Left renal pelvis (tissue), 4 donors: ENCODE measurements at places on chromosomes 3 and 15. TPM values are rescaled to one million over a fixed set of nuclear protein-coding genes. Genes with fewer than 3 reads are reported as not detected.

- DNase-seq, result no peak
These were observed 4.8 kb downstream of the XIRP1 start for GRCh38 chr3:39187372-39188155.

DNA sequence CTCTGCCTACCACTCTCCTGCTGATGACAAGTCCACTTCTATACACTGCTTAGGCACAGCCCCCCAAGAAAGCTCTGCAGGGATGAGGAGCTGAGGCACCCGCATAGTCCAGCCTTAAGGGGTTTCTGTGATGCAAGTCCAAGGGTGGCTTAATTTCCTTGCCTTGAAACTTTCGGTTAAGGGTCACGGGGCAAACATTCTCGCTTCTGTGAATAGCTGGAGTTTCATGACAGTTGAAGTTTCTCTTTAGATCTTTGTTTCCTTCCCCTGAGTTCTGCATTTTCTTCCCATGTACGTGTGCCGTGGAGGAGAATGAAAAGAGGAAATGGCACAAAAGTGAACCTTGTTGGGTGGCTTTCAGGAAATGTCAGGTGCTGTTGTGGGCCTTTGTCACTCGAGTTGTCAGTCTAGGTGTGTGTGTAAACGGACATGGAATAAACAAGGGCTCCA lies 7.0 kb downstream of the GPR160 start:
- DNase-seq, result no peak

DNA sequence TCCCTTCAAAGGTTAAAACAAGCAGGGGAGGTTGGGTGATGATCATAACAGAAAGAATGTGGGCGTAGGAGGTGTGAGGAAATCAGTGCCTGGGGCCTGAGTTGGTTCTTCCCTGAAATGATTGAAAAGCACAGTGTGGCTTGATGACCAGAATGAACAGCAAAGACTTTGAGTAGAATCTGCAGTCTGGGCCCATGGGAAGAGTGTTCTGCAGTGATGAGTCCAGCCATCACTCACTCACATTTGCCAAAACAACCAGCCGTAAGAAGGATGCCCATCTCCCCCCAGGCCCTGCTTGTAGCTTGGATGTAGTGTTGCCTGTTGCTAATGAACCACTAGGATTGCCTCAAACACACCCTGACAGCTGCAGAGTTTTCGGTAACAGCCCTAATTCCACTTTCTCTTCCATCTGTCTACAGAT lies 67.9 kb downstream of the VGLL3 start:
- no peak for DNase-seq

DNA sequence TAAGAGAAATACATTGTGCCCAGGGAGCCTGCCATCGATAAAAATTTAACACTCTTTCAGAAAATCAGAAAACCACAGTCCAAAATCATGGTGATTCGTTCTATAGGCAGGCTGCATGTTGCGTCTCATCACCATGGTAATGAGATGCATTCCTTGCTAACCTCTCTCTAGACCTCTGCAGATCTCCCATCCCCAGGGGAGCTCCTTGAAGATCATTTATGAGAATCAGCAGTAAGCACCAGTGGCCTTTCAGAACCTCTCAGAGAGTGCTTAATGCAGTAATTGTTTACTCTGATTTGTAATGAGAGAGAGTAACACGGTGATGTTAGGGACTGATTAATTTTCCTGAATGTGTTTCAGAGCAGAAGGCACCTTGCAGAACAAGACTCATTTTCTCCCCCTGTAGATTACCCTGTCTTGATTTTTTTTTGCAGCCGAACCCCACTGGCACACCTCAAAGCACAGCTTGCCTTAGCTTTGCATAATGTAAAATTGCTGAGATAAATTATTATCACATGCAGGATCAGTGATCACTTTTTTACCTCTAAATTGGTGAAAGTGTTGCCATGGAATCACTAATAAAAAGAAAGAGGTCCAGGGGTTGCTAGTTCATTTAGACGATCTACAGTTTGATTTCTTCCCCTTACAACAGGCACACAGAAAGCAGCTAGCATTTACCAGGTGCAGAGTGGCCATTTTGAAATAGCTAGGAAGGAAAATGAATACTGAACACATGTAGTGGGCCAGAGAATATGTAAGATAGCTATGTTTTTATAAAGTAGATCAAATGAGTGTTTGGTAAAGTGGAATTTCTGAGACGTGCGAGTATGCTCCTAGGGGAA lies 98.9 kb upstream of the CHL1 start:
- no peak for DNase-seq

DNA sequence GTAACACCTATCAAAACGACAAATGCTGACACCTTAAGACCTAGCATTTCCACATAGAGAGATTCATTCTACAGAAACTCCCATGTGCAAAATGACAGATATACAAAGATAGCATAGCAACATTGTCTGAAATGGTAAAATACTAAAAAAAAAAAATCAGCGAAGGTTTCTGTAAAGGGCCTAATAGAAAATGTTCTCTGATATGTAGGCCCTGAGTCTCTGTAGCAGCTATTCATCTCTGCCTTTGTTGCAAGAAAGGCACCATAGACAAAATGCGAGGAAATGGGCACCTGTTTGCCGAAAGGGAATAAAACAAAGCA lies 631 bp upstream of the MFGE8 start:
- no peak for DNase-seq

Gene KIF9
- polyA plus RNA-seq, result 7.6 TPM

DNA sequence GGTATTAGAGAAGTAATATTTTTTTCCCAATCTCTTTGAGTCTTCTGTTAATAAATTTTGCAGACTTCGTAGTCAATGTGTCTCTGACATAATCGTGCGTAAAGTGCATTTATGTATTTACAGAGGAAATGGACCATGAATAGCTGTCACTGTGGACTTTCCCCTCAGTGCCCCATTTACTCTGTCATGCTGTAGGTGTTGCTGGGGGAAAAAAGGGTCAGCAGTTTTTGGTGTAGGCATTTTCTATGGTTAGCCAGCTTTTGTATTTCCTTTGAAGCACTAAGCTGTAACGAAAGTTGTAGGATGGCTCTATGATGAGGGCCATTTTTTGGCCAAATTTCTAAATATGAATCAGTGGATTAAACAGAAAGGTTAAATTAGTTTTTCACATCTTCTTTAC lies 598.4 kb downstream of the FGF12 start:
- DNase-seq, result no peak

- DNase-seq, result no peak
These were observed 960 bp downstream of the MFN1 start for GRCh38 chr3:179348325-179349013.

Gene EXOSC7
- polyA plus RNA-seq, result 50.5 TPM

- no peak for DNase-seq
These were observed 189.2 kb downstream of the MEX3B start for GRCh38 chr15:81856634-81857026.

GRCh38 chr3:60742606-60743145 lies 508.6 kb downstream of the FHIT start:
- DNase-seq, result no peak

Gene COL8A1
- polyA plus RNA-seq, result 8.6 TPM

- DNase-seq, result no peak
These were observed 12.5 kb downstream of the PLOD2 start for GRCh38 chr3:146148468-146148931.

Gene SATB1
- 44.0 TPM for polyA plus RNA-seq

Gene SERPINI2
- 10.5 TPM for polyA plus RNA-seq

DNA sequence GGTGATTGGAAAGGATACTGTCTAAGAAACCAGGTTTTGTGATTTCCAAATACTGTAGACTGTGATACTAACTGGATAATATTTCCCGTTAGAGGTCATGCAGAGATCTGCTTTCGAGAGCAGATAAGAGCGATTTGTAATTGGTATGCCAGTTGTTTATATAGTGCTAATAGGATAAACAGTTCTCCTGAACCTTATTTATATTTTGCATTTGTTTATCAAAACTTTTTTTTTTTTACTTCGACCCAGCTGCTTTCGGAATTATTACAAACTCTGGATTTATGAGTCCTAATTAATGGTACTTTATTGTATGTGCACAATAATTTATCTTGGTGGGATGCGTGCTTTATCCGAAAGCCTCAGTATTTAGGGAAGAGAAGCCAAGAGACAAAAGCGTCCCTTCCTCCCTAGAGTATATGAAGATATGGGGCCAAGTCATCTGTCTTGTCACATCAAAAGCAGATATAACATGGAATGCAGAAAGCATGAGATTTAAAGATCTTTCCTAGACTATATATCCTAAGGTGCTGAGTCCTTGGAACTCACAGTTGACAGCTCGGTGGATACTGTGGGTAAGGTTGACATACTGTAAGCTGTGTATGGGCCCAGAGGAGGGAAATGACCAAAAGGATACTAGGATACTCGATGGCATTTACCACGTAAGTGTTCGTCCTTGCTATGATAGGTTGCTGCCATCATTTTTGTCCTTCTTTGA lies 62.2 kb downstream of the SMAD6 start:
- no peak for DNase-seq

DNA sequence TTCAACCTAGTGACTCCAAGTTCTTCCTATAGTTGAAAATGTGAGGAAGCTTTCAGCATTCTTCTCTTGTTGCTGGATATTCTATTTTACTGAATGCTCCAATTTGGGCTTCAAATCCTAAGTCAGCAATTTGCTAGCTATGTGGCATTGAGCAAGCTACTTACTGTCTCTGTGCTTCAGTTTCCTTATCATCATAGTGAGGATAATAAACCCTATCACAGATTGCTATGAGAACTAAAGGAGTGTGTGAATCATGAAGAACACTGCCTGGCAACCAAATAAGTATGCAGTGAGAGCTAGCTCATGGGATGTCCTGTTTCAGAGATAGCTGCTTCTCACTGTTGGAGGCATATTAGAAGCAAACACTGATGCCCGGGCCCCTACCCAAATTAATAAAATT lies 163.8 kb upstream of the CDIN1 start:
- no peak for DNase-seq

GRCh38 chr3:112034436-112034835 lies at the start of gene TMPRSS7:
TMPRSS7 (plus strand) TSS chr3:112034736; CDS start chr3:112034846, 110 bp downstream.
- DNase-seq, result no peak

DNA sequence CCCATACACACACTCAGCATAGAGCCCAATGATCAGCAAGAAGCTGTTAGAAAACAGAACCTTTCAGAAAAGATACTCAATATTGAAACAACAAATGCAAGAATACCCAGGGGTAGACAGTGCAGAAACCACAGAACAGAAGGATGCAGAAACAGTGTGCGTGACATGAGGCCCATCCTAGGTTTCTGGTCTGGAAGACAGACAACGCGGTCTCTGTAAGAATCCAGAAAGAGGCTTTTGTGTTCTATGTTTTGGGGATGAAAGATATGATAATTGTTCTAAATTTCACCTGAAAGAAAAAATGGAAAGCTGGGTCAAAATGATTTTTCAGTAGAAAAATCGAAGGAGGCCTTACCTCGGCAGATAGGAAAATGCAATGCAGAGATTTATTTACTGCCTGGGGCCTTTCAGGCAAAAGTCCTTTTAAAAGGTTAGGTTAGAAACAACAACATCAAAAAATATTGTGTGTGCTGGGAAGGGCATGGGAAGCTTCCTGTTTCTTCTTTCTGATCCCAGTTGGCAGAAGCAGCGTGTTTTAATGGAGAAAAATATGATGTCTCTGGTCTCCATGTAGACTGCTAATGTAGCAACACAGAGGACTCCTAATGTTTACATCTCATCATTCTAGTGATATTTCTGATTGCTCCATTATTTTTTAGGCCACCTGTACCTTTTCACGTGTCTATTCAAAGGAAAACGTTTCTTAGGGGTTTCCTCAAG lies 17.0 kb downstream of the SYNM start:
- no peak for DNase-seq

- no peak for DNase-seq
These were observed 173.6 kb downstream of the UACA start for GRCh38 chr15:70589728-70590127.

DNA sequence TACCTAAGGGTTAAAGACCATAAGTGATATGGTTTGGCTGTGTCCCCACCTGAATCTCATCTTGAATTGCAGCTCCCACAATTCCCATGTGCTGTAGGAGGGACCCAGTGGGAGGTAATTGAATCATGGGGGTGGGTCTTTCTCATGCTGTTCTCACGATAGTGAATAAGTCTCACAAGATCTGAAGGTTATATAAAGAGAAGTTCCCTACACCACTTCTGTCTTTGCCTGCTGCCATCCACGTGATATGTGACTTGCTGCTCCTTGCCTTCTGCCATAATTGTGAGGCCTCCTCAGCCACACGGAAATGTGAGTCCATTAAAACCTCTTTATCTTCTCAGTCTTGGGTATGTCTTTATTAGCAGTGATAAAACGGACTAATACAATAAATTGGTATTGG lies 75.0 kb upstream of the CADPS start:
- no peak for DNase-seq

Gene FANCD2OS
- not detected for polyA plus RNA-seq

GRCh38 chr15:70159713-70160009 lies 61.9 kb upstream of the TLE3 start:
- DNase-seq, result no peak

- no peak for DNase-seq
These were observed 1.8 kb downstream of the DAPK2 start for GRCh38 chr15:64044300-64045100.

Gene STIMATE
- 13.0 TPM for polyA plus RNA-seq

Gene FAM81A
- polyA plus RNA-seq, result 19.1 TPM

Gene PLSCR5
- not detected for polyA plus RNA-seq

GRCh38 chr15:73851689-73852088 lies 21.7 kb upstream of the TBC1D21 start:
- DNase-seq, result peak; percentile 23

Gene CLDN18
- polyA plus RNA-seq, result 2.1 TPM
